ENCODE measurements at places on chromosomes 6 and 20. TPM values are rescaled to one million over a fixed set of nuclear protein-coding genes. Genes with fewer than 3 reads are reported as not detected.

RPRD1B gene
- 29.3 TPM for total RNA-seq

F13A1 gene
- not detected for total RNA-seq

CITED2 gene
- total RNA-seq = 37.5 TPM

FGD2 gene
- 1.4 TPM for total RNA-seq

LRRC73 gene
- total RNA-seq = 0.11 TPM

EGFL8 gene
- total RNA-seq = 14.0 TPM

OOEP gene
- not detected for total RNA-seq

RAMACL gene
- 0.45 TPM for total RNA-seq

PROKR2 gene
- not detected for total RNA-seq

SLC17A9 gene
- total RNA-seq = 78.7 TPM

OR2J3 gene
- total RNA-seq = not detected

SLC22A3 gene
- not detected for total RNA-seq

ID1 gene
- 0.54 TPM for total RNA-seq

PRDM13 gene
- not detected for total RNA-seq

NT5E gene
- 6.7 TPM for total RNA-seq

SLC22A2 gene
- total RNA-seq = not detected

TRAPPC3L gene
- not detected for total RNA-seq

HMGN3 gene
- 49.4 TPM for total RNA-seq

ZHX3 gene
- total RNA-seq = 14.2 TPM

SEMG1 gene
- not detected for total RNA-seq

ECT2L gene
- total RNA-seq = not detected

SLC17A4 gene
- not detected for total RNA-seq

PLN gene
- total RNA-seq = not detected

EPHA7 gene
- total RNA-seq = not detected

REM1 gene
- not detected for total RNA-seq

CASS4 gene
- total RNA-seq = 3.7 TPM

NKX2-2 gene
- total RNA-seq = not detected

TMEM242 gene
- total RNA-seq = 8.0 TPM

TSHZ2 gene
- total RNA-seq = 0.38 TPM

C6orf163 gene
- 1.3 TPM for total RNA-seq

WFDC10B gene
- total RNA-seq = not detected

ERGIC3 gene
- 98.0 TPM for total RNA-seq

NMBR gene
- total RNA-seq = not detected

MCCD1 gene
- not detected for total RNA-seq

TEAD3 gene
- total RNA-seq = 0.68 TPM

POU3F2 gene
- not detected for total RNA-seq

SRXN1 gene
- total RNA-seq = 9.8 TPM

RUNX2 gene
- total RNA-seq = 9.3 TPM

CDH4 gene
- total RNA-seq = 0.18 TPM

HCK gene
- total RNA-seq = not detected

PTK6 gene
- not detected for total RNA-seq

PPP1R14C gene
- 0.65 TPM for total RNA-seq

Data from activated CD8-positive, alpha-beta T cell treated with anti-CD3 and anti-CD28 coated beads for 36 hours (primary cell).